ENCODE measurements at places on chromosomes 2 and 18.

GRCh38 chr18:7876354-7877104, 309.4 kb downstream of the PTPRM start:
- no peak for DNase-seq

DNA sequence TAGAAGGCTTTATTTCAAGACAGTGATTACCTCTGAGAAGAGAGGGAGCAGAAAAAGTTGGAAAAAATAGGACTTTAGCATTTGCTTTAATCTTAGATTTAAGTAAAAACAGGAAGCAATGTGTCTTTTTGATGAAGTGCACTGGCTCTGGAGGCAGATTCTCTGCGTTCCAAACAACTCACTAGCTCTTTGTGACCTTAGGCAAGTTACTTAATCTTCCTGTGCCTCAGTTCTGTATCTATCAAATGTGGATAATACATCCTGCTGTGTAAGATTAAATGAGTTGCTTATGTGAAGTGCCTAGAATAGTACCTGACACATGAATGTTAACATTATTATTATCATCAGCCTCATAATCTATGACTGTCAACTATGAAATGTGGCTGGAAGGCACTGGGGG, 42.3 kb downstream of the RPRD1A start:
- DNase-seq, result no peak

GRCh38 chr2:163465440-163465839, 270.4 kb downstream of the FIGN start:
- no peak for DNase-seq

DNA sequence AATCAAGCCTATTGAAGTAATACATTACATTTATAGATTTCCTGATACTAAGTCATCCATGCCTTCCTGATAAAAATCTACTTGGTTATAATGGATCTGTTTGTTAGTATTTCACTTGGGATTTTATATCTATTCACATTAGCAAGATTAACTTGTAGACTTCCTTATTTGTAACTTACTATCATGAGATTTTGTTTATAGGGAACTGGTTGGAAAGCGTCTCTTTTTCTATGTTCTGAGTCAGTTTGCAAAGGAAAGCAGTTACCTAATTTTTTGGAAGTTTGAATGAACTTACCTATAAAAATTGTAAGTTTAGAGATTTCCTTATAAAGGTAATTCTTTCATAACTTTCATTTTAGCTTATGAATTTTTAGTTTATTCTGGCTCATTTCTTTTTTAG, 141.4 kb downstream of the SMAD7 start:
- no peak for DNase-seq
